Subcutaneous adipose tissue (tissue), 4 donors: ENCODE measurements at places on chromosomes 12 and 14. TPM values are rescaled to one million over a fixed set of nuclear protein-coding genes. Genes with fewer than 3 reads are reported as not detected.

The MYH6 gene
- not detected for total RNA-seq

The INHBC gene
- total RNA-seq: not detected

The TTC5 gene
- total RNA-seq: 11.5 TPM

The SMIM41 gene
- total RNA-seq: not detected

The KERA gene
- total RNA-seq: not detected

The TBX5 gene
- 5.3 TPM for total RNA-seq

The IRF9 gene
- total RNA-seq: 83.1 TPM

The TAS2R42 gene
- total RNA-seq: not detected

The GPR65 gene
- 1.6 TPM for total RNA-seq

The AKAP3 gene
- 4.5 TPM for total RNA-seq

The NAB2 gene
- total RNA-seq: 4.9 TPM

The CCDC196 gene
- total RNA-seq: not detected

The CRIP1 gene
- total RNA-seq: 41.8 TPM

The FGF23 gene
- not detected for total RNA-seq

The PPFIA2 gene
- 1.5 TPM for total RNA-seq

The REP15 gene
- 1.1 TPM for total RNA-seq

The ASCL1 gene
- total RNA-seq: not detected

The TROAP gene
- total RNA-seq: 0.16 TPM

The CLEC7A gene
- total RNA-seq: 20.1 TPM

The TMEM119 gene
- 20.5 TPM for total RNA-seq

The RPL10L gene
- not detected for total RNA-seq

The BLTP3B gene
- 51.5 TPM for total RNA-seq

The EIF2S3B gene
- total RNA-seq: 0.85 TPM

The TSPAN19 gene
- total RNA-seq: not detected

The NUAK1 gene
- 24.4 TPM for total RNA-seq

The AMDHD1 gene
- not detected for total RNA-seq

The RASAL1 gene
- not detected for total RNA-seq

The MAP3K12 gene
- total RNA-seq: 5.1 TPM

The KRT75 gene
- not detected for total RNA-seq

The CDKN3 gene
- total RNA-seq: 4.4 TPM

The SMOC1 gene
- total RNA-seq: 26.4 TPM

The NANOG gene
- total RNA-seq: 0.19 TPM

The TTC6 gene
- total RNA-seq: not detected

The CYP27B1 gene
- total RNA-seq: 0.17 TPM

The DDX55 gene
- 16.5 TPM for total RNA-seq

The FBLN5 gene
- 156 TPM for total RNA-seq
